ENCODE measurements at places on chromosomes 3 and 15.

GRCh38 chr3:134809427-134810051 lies 14.5 kb downstream of the EPHB1 start:
- no peak for DNase-seq

DNA sequence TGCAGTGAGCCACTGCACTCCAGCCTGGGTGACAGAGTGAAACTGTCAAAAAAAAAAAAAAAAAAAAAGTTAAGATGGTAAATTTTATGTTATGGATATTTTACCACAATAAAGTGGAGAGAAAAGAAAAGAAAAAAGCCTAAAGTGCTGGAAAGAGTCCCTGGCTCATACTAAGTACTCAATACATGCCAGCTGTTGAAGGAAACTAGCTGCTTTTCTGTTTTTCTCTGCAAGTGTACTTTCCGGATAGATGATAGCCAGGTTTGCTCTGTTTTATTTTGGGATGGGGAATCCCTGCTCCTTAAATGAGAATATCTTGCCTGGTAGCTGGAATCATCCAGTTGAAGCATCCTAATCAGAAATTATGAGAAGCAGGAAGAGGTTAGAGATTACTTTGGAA lies 10.9 kb downstream of the EID1 start:
- DNase-seq: peak; percentile 14

DNA sequence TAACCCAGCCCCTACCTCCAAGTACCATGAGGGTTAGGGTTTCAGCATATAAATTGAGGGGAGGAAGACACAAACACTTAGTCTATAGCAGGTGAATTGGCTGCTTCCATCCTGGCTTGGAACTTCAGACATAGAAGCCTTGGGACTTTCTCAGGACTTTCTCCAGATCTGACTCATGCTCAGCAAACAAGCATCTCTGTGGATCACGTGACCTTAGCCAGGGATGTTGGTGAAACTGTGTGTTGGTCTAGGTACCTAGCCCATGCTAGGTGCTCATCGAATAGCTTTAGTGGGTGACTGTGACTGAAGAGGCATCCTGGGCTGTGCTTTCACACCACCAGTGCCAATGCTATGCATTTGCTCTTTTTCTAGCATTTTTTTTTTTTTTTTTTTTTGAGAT lies 58.9 kb downstream of the CD47 start:
- DNase-seq: no peak

GRCh38 chr3:50562861-50563260 lies 4.7 kb downstream of the C3orf18 start:
- DNase-seq: peak; percentile 39

DNA sequence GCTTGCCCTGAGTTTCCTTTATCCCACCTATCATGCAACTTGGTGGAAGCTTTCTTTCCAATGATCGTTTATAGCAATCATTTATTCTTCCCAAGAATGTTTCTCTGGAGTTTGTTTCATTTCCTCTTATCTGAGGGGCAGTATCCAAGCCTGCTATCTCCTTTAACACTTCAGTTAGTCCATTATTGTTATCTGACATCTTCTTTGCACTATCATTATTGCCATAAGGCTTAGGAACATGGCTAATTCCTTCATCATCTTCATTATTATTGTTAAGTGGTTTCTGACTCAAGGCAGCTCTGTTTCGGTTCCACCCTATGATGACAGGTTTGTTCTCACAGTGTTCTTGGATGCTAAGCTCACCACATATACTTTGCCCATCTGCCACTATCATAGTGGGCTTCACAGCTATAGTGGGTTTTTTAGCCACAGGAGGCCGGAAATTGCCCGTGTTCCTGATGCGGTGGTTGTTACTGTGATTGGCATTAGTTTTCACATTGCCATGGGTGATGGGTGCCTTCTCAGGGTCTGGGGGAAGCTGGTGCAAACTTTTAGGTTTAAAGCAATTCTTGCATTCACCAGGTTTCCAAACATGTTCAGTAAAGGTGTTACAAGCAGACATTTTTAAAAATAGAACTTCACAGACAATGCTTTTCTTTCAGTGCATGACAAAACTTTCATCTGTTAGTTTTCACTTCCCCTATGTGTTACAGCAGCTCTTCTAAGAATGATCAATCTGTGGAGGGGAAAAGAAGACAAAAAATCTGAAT lies 110.6 kb upstream of the TSPAN3 start:
- DNase-seq: no peak

DNA sequence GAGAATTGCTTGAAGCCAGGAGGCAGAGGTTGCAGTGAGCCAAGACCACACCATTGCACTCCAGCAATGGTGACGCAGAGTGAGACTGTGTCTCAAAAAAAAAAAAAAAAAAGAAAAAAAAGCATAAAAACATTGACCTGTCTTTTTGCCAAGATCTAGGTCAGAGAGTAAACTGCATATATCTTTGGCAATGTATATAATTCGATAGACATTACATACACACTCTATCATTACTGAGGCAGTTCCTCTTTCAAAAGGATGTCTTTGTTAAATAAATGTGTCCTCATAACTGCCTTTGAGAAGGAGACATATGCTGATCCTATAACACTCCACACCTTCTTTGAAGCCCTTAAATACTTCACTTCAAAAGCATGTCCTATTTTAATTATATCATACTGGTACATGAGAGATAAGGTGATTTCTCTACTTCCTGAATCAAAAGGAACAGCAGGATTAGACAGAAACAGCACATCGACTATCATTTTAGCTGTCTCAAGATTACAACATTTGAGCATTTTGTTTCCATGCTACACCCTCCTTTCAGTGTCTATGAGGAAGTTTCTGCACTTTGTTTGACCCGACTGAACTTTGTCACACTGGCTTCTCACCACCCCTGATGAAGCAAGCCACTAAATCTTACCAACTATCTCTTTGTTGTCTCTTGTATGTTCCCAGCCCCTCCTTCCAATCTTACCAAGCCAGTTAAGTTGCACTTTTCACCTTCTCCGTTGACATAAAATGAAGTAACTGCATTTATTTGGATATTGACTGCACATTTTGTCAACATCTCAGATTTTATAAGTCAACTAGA lies 335.8 kb downstream of the MECOM start:
- DNase-seq: no peak

- DNase-seq: no peak
Measured at GRCh38 chr3:38969317-38970235, 82.2 kb downstream of the SCN11A start.

- no peak for DNase-seq
Measured at GRCh38 chr3:171266740-171267073, 193.5 kb downstream of the TNIK start.

- DNase-seq: no peak
Measured at GRCh38 chr3:128683957-128684356, 33.3 kb upstream of the RPN1 start.

GRCh38 chr3:189907803-189908202 lies 212.9 kb downstream of the P3H2 start:
- no peak for DNase-seq

GRCh38 chr3:122973893-122974615 lies 53.5 kb downstream of the SEMA5B start:
- no peak for DNase-seq

DNA sequence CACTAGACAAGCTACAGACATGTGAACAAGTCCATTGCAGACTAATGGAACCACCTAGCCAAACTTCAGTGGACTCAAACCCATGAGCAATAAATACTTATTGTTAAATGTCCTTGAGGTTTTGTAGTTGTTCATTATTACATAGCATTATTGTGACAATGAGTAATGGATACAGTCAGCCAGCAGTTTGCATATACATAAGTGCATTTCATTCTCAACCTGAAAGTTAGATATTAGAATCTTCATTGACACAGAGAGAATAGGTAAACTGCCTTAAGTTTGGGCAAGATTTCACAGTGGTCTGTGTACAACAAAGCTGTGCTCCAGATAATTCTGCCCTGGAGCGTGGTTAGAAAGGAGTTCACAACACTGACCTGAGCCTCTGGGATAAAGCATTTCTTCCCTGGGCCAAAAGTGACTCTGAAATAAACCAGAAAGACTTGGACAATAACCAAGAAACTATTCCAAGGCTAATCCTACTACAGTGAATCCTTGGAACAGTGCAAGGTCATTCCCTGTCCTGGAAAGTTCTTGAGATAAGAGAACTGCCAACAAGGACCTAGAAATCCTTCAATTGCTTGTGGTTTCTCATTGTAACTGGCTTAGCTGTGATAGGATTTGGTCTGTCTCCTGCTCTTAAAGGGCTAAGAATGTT lies 225.5 kb upstream of the STT3B start:
- no peak for DNase-seq

DNA sequence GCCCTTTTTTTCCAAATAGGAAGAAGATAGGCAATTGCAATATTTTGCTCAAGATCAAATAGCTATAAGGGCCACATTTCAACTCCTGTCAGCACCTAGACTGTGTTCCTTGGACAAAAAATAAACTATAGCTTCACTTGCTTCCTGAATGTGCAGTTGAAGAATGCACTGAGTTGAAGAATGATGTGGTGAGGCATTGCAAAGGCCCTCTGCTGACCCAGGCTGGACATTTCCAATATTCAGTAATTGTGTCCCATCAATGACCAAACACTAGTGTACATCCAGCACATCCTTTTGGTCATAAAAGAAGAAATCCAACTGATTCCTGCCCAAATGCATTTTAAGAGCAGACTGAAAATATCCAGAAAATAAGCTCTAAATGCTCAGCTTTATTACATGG lies 424.8 kb upstream of the TGFBR2 start:
- no peak for DNase-seq

- peak; percentile 89 for DNase-seq
Measured at GRCh38 chr3:11567516-11568467, 75.9 kb downstream of the VGLL4 start.

DNA sequence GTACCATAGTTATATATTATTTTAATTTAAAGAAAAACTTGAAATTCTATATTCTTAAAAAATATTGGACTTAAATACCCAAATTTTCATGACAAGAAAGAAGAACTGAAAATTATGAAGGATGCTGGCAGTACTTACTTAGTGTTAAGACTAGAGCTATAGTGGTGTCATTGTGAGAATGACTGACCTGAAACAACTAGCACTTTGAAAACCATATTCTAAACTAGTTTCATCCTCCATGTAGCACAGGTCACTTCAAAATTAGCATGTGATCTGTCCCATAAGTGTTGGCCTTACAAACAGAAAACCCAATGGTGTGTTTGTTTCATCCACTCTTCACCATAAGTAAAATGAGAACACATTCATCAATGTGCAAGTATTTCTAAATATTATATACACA lies 208.6 kb downstream of the ZIC4 start:
- DNase-seq: no peak

- no peak for DNase-seq
Measured at GRCh38 chr15:99845009-99845408, 111.8 kb upstream of the LYSMD4 start.

- DNase-seq: no peak
Measured at GRCh38 chr3:133381346-133382109, 18.3 kb upstream of the BFSP2 start.

- no peak for DNase-seq
Measured at GRCh38 chr3:173502983-173503568, 105.5 kb downstream of the NLGN1 start.

DNA sequence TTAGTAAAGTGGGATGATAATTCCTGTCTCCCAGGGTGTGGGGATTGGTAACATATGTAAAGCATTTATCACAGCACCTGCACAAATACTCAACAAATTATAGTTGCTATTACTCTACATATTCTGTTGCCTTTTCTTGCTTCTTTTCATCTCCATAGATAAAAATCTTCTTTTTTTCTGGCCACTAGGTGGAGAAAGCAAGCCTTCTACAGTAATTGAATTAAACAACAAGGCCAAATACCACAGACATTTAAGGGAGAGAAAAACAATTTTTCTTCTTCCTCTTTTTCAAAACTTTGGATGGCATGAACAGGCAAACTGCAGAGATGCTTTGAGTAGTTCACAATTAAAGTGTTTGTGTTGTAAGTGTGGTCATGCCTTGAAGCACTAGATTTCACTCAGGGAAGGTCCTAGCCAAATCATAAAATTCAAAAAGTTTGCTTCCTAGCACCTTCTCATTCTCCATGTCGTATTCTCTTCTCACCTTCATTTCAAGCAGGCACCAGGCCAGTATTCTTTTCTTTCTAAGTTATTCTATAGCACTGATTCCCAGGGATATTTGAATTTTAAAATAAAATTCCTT lies 493.4 kb upstream of the TGFBR2 start:
- DNase-seq: peak; percentile 35

All from fibroblast of gingiva (primary cell).